ENCODE measurements at places on chromosomes 11 and 22. TPM values are rescaled to one million over a fixed set of nuclear protein-coding genes. Genes with fewer than 3 reads are reported as not detected.

- peaks cover 15% of the 10 kb centered on the region for H3K27me3 ChIP-seq
- no peaks in the 10 kb centered on the region for H3K36me3 ChIP-seq
- peak; percentile 34 for DNase-seq
- H3K4me1 ChIP-seq: peaks cover 21% of the 10 kb centered on the region
- H3K27ac ChIP-seq: no peak overlapping the region
Observed at GRCh38 chr11:35623621-35624168, 5.4 kb downstream of the FJX1 start.

DNA sequence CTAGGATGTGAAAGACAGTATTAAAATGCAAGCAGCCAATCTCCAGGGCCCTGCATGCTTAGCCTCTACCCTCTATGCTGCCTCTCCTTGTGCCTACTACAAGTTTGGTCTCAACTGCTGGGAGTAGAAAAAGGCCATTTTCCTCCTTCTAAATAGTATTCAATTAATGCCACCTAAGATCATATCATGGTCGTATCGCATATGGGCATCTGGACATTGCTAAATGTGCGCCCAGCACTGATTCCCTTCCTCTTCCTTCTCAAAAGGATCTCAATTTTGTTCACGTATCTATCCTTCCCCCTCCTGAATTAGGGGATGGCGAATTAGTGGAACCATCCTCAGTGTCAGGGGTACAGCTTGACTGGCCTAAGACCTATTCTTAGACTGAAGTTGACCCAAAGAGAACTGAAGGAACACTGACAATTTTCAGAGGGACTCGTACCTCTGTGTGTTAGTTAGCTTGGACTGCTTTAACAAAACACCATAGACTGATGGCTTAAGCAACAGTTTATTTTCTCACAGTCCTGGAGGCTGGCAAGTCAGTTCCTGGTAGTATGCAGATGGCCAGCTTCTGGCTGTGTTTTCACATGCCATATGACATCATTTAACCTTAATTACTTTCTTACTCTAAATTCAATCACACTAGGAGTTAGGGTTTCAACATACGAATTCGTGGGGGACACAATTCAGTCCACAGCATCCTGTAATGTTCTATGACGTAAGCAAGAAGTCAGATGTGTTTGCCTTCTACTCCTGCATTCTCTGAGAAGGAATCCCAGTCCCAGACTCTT is 8.5 kb upstream of the NUP50 start:
- H3K36me3 ChIP-seq: peaks cover 21% of the 10 kb centered on the region
- no peak overlapping the region for H3K27ac ChIP-seq
- H3K27me3 ChIP-seq: no peaks in the 10 kb centered on the region
- no peaks in the 10 kb centered on the region for H3K4me1 ChIP-seq
- DNase-seq: no peak

GRCh38 chr11:36450110-36450572 is 59.9 kb downstream of the TRAF6 start:
- H3K4me3 ChIP-seq: no peak overlapping the region
- H3K27me3 ChIP-seq: no peaks in the 10 kb centered on the region
- no peak for DNase-seq
- H3K4me1 ChIP-seq: peaks cover 41% of the 10 kb centered on the region
- peaks cover 11% of the 10 kb centered on the region for H3K36me3 ChIP-seq
- H3K27ac ChIP-seq: no peak overlapping the region

GRCh38 chr11:38005597-38005996 is 1407.6 kb upstream of the RAG2 start:
- no peak overlapping the region for H3K27ac ChIP-seq
- H3K4me3 ChIP-seq: no peak overlapping the region
- no peaks in the 10 kb centered on the region for H3K27me3 ChIP-seq
- DNase-seq: peak; percentile 55

SCO2 gene
- total RNA-seq: 0.40 TPM

NCF4 gene
- total RNA-seq: 5.9 TPM

All from muscle of leg (tissue), 16 donors.